Suprapubic skin (tissue), 4 donors: ENCODE measurements at places on chromosomes 7 and 10. TPM values are rescaled to one million over a fixed set of nuclear protein-coding genes. Genes with fewer than 3 reads are reported as not detected.

MYL10 gene
- not detected for total RNA-seq

MRLN gene
- total RNA-seq = not detected

ZSCAN21 gene
- 8.9 TPM for total RNA-seq

EVX1 gene
- not detected for total RNA-seq

OPN4 gene
- total RNA-seq = not detected

KLF14 gene
- total RNA-seq = 0.42 TPM

NANOS1 gene
- total RNA-seq = 2.9 TPM

ACTR3C gene
- 10.4 TPM for total RNA-seq

MSMB gene
- total RNA-seq = not detected

MYO3A gene
- 5.2 TPM for total RNA-seq

CFAP46 gene
- 0.21 TPM for total RNA-seq

GATA3 gene
- total RNA-seq = 158 TPM

INSYN2A gene
- total RNA-seq = 0.23 TPM

SYT15 gene
- total RNA-seq = 2.9 TPM

TAS2R4 gene
- total RNA-seq = 6.0 TPM

TRPV5 gene
- total RNA-seq = not detected

PRXL2A gene
- total RNA-seq = 106 TPM

PTF1A gene
- total RNA-seq = not detected

CTAGE4 gene
- total RNA-seq = 11.7 TPM

FIS1 gene
- 118 TPM for total RNA-seq

AGR2 gene
- total RNA-seq = 19.3 TPM

CCDC146 gene
- 13.9 TPM for total RNA-seq

PLXDC2 gene
- 96.5 TPM for total RNA-seq

PDE6C gene
- total RNA-seq = not detected

MAGI2 gene
- total RNA-seq = 0.98 TPM

OR2A42 gene
- total RNA-seq = 0.56 TPM

CRTAC1 gene
- 2.2 TPM for total RNA-seq

ZNF736 gene
- 8.0 TPM for total RNA-seq

C10orf67 gene
- total RNA-seq = 0.93 TPM

C7orf57 gene
- total RNA-seq = not detected

SLC25A40 gene
- 14.5 TPM for total RNA-seq

UTF1 gene
- not detected for total RNA-seq

C10orf143 gene
- 4.9 TPM for total RNA-seq

IFIT1B gene
- total RNA-seq = not detected

PPP1R3C gene
- 10.3 TPM for total RNA-seq

LIPJ gene
- 0.15 TPM for total RNA-seq
